ENCODE measurements at places on chromosomes 4 and X. TPM values are rescaled to one million over a fixed set of nuclear protein-coding genes. Genes with fewer than 3 reads are reported as not detected.
A peak's percentile ranks its signal among the peaks of the same experiment; 100 is the strongest.

GPM6B gene
- not detected for total RNA-seq

DNA sequence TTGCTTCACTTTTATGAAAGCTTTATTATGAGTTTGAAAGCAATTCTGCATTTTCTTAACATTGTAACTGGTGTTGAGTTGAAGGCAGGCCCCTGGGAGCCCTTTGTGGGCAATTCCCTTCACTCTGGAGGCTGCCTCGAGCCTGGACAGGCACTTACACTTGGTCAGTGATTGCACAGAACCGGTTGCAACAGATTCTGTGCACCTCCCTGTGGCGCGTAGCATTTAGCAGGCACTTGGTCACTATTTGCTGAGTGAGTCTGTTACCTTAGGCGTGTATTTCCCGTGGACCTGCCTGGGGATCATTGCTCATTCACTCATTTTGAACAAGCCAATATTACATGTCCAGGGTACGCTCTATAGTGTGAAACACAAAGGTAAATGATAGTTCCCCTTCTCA lies 80.4 kb downstream of the PTTG2 start:
- no peak for DNase-seq

DNA sequence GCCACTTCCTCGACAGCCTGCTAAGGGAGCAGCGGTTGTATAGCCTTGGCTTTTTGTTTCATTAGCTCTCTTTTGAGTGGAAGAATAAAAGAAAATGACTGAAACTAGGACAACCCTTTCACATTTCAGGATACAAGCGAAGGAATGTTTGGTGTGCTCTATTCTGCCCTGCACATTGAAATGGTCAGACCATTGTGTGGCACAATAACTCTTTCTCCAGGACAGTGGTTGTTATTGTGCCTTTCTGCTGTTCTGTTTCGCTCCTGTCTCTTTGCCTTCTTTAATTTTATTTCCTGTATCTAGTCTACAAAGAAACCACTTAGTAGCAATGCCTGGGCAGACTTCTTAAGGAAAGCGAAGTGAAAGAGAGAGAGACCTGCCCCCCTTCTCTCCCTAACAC lies 473.7 kb downstream of the GBA3 start:
- DNase-seq: no peak

GRCh38 chr4:168551211-168551610 lies 54.4 kb downstream of the PALLD start:
- peak; percentile 54 for DNase-seq

GRCh38 chrX:154540897-154541535 lies 5.6 kb downstream of the G6PD start:
- peak; percentile 81 for DNase-seq

TMSB4X gene
- 16,491 TPM for total RNA-seq

- peak; percentile 84 for DNase-seq
Measured at GRCh38 chr4:121789960-121790829, 10.9 kb upstream of the EXOSC9 start.

DNA sequence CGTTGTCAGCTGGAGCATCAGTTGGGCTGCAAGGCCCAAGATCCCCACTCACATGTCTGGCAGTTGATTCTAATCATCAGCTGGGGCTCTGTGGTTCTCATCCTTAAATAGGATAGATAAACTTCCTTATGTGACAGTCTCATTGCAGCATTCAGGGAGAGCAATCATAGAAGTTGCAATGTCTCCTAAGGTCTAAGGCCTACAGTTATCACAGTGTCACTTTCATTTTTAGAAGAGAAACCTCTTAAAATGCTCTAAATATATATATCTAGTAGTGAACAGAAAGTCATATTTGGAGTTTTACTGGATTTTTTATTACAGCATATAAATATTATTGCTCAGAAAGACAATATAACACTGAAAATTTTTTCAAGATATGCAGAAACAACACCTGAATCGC lies 226.0 kb upstream of the PPP1R2C start:
- DNase-seq: no peak
